AG20443 (cell line): ENCODE measurements at places on chromosomes 3 and 15.
A peak's percentile ranks its signal among the peaks of the same experiment; 100 is the strongest.

GRCh38 chr3:156359368-156359767 lies 195.5 kb downstream of the SSR3 start:
- no peak for DNase-seq

GRCh38 chr15:70715840-70716485 lies 47.4 kb downstream of the UACA start:
- DNase-seq = no peak

- no peak for DNase-seq
Measured at GRCh38 chr15:45417303-45417950, 39.1 kb upstream of the GATM start.

DNA sequence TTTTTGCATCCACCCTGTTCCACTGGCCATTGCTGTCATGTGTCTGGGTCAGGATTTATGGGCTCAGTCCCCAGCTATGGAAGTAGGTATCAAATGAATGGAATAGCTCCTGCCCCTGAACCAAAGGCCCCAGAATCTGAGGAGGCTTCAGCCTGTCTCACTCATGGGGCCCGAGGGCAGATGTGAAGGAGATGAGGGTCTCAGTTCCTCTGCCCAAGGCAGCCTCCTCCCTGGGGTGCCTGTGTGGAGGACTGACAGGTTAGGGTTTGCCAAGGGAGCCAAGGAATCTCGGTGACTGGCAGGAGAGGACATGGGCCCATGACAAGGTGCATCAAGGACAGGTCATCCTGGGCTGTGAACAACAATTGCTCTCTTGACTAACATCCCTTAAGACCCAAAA lies 70.4 kb downstream of the CPN2 start:
- no peak for DNase-seq

- DNase-seq = peak; percentile 91
Measured at GRCh38 chr15:68277603-68278344, at the start of gene FEM1B. Gene FEM1B (plus strand): TSS chr15:68277745. CDS start chr15:68278418, 673 bp downstream.
